Activated T-helper 1 cell treated with anti-CD3 and anti-CD28 coated beads, Interleukin-12 subunit alpha, Interleukin-12 subunit beta, Interleukin-2, Interleukin-4 antibody, amounts not matched to agents 30 ng/mL and 10 ng/mL and 1 ng/mL, durations not matched to agents 14 hours and 24 hours and 36 hours (primary cell): ENCODE measurements at places on chromosomes 1 and 21.
A peak's percentile ranks its signal among the peaks of the same experiment; 100 is the strongest.

DNA sequence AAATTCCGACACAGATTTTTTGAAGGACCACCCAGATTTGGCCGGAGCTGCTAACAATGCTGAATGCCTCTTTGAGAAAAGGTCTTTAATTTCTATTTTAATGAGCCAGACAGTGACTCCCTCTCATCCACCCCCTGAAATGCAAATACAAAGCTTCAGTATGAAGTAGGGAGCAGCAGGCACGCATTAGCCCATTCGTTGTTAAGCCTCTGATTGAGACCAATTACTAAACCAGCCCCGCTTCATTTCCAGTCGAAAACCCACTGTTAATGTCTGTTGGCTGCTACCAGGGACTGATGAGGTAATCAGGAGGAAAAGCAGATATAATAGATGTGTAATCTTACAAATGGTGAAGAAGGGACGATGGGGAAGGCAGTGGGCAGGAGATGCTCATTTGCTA lies 4.8 kb upstream of the C8A start:
- no peaks in the 10 kb centered on the region for H3K27me3 ChIP-seq
- no peaks in the 10 kb centered on the region for H3K4me1 ChIP-seq
- no peak overlapping the region for H3K27ac ChIP-seq
- no peak overlapping the region for H3K4me3 ChIP-seq

DNA sequence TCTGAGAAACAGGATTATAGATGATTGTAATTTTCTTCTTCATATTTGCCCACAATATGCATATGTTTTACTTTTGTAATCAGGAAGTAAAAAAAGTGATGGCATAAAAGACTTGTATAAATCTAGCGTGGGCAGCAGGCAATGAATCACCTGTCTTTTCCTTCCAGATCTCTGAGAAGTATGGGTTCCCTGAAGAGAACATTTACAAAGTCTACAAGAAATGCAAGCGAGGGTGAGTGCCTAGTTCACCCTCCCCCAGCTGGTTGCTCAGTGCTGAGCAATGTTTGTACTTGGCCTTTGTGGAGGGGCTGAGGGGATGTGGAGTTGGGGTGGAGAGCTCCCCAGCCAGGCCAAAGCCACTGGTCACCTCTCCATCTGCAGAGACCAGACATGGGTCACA lies 30.7 kb downstream of the GRHL3 start:
- H3K4me3 ChIP-seq = peak overlapping the region; percentile 61
- DNase-seq = no peak
- H3K36me3 ChIP-seq = no peaks in the 10 kb centered on the region
- H3K27ac ChIP-seq = peak overlapping the region; percentile 83

DNA sequence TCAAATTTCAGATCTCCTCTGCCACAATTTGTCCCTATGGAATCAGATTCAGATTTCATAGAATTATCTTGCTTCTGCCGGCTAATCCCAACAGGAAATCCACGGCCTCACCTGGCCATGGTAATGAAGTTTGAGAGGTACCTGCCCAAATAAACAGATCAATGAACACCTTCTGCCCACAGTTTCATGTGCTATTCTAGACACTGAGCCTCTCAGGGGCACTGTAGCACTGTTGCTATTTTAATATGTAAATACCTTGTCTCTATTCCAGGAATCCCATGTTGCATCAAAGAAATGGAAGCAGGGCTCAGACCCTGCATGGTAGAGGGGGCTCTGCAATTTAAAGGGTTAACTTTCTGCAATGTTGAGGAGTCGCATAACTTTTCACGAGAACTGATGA lies 593.1 kb downstream of the PTBP2 start:
- H3K4me3 ChIP-seq = no peak overlapping the region
- H3K27ac ChIP-seq = no peak overlapping the region
- H3K4me1 ChIP-seq = no peaks in the 10 kb centered on the region
- no peaks in the 10 kb centered on the region for H3K36me3 ChIP-seq
- H3K27me3 ChIP-seq = no peaks in the 10 kb centered on the region

DNA sequence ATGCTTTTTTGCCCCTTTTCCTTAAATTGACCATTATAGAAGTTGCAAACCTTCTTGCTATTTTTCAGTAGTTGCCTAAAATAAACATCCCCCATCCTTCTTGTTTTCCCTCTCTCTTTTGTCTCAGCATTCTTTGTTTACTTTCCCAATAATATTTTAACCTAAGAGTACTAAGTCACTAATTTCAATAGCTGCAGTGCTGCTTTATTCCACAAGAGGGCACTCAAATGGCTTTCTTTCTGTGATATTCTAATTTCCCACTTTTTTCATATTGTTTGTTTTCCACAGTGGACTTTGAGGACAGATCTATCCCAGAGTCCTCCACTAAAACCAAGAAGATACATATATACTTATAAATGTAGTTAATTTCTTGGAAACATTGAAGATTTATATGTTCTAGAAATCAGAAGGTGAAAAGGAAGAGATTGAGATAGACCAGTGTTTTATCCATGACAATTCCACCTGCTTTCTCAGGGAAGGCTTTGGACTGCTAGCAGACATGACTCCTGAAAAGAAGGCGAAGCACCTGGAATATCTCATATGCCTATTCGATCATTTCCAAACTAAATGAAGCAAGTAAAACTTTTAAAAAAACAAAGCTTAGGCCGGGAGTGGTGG lies 104.8 kb upstream of the GRIK1 start:
- no peak overlapping the region for H3K27ac ChIP-seq
- H3K27me3 ChIP-seq = no peaks in the 10 kb centered on the region
- no peak overlapping the region for H3K4me3 ChIP-seq
- DNase-seq = no peak

GRCh38 chr1:205248793-205249601 lies 21.3 kb downstream of the TMCC2 start:
- H3K4me3 ChIP-seq = no peak overlapping the region
- DNase-seq = no peak
- no peaks in the 10 kb centered on the region for H3K27me3 ChIP-seq

DNA sequence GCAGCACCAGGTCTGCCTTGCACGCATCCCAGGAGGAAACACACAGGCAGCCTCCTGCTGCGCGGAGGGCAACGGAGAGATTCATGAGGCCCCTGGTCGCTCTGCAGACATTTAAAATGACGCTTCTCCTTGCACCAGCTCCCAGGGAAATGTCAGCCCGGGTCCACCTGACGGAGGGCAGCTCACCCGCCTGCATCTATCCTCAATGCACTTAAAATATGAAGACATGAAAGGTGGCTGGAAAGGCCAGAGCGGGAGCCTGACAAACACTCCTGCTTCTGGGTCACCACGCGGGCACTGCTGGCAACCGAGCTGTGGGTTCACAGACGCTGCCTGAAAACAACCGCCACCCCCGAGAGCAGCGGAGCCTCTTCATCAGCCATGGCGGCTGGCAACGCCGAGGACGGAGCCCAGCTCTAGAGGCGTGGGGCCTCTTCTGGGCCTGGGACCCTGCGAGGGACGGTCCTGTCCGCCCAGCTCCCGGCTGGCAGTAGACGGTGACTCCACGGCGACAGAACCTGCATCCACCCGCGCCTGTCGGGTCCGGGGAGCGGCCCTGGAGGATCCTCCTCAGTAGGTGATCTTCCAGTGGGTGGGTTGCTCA lies 22.7 kb downstream of the POFUT2 start:
- peaks cover 19% of the 10 kb centered on the region for H3K4me1 ChIP-seq
- H3K27me3 ChIP-seq = no peaks in the 10 kb centered on the region
- no peak overlapping the region for H3K27ac ChIP-seq
- no peak overlapping the region for H3K4me3 ChIP-seq

DNA sequence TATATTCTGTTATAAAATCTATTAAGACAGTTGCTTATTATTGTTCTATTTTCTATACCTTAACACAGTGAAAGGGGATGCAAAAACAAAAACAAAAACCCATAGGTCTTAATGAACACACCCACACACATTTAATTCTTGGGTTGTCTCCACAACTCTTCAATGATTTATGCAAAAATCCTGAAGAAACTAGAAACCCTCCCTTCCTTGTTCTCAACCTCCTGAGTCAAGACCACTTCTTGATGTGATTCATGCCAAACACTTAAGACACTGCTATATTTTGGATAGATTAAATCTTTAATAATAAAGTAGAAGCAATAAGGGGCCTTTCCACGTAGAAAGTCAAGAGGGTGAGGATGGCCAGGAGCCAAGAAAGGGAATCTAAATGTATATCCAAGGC lies 23.4 kb downstream of the SCAF4 start:
- H3K36me3 ChIP-seq = peaks cover 6% of the 10 kb centered on the region
- no peak overlapping the region for H3K4me3 ChIP-seq
- no peak for DNase-seq

DNA sequence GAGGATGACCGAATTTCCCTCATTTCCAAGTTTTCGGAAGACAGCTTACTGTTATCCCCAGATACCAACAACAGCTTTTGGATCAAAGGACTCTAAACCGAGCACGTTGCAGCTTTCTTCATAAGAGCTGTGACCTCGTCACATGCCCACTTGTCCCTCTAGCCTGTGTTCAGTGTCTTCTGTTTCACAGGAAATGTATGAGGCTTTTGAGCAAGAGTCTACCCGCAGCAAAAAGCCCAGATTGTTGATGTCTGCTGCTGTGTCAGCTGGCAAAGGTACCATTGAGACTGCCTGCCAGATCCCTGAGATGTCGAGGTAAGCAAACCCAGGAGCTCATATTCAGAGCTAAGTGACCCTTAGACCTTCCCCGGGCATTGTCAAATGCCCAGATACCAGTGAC lies 24.1 kb downstream of the CHI3L2 start:
- H3K27ac ChIP-seq = no peak overlapping the region
- no peak overlapping the region for H3K4me3 ChIP-seq

DNA sequence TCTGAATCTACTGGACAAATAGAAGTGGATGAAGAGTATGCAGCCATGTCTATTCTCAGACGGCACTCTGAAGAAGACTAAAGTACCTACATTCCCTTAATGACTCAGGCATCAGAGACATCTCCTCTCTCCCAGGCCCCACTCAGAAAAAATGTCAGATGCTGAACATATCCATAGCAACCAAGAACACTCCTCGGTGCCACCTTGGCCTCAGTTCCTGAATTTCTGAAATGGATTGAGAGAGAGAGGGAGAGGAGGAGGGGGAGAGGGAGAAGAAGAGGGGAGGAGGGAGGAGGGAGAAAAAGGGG lies 16.0 kb upstream of the OVAAL start:
- peaks cover 9% of the 10 kb centered on the region for H3K27me3 ChIP-seq
- H3K36me3 ChIP-seq = no peaks in the 10 kb centered on the region
- no peak overlapping the region for H3K4me3 ChIP-seq
- H3K4me1 ChIP-seq = no peaks in the 10 kb centered on the region
- DNase-seq = no peak

GRCh38 chr1:204742676-204743251 lies 57.2 kb upstream of the LRRN2 start:
- H3K4me3 ChIP-seq = no peak overlapping the region
- DNase-seq = no peak
- no peaks in the 10 kb centered on the region for H3K4me1 ChIP-seq

DNA sequence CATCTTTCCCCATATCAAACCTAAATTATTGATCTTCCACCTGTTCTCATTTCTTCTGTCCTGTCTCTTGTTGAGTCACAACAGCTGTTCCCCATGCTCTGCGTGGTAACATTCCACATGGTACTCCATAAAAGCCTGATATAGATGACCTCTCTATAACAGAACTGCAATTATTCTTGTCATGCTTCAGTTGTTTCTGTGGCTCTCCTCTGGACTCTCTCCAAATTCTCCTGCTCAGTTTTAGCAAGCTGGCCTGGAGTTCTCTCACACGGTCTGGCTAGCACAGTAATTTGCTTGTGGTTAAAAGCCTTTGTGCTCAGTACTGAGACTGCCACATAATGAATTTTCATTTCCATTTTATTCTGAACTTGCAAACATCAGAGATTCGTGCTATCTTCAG lies 10.6 kb upstream of the LRRC39 start:
- no peak overlapping the region for H3K4me3 ChIP-seq
- H3K27me3 ChIP-seq = no peaks in the 10 kb centered on the region
- DNase-seq = no peak
- H3K36me3 ChIP-seq = peaks cover 8% of the 10 kb centered on the region
- no peaks in the 10 kb centered on the region for H3K4me1 ChIP-seq

GRCh38 chr1:184621260-184621659 lies 133.4 kb downstream of the EDEM3 start:
- no peaks in the 10 kb centered on the region for H3K27me3 ChIP-seq
- no peak overlapping the region for H3K27ac ChIP-seq
- DNase-seq = no peak
- H3K36me3 ChIP-seq = no peaks in the 10 kb centered on the region
- H3K4me3 ChIP-seq = no peak overlapping the region

GRCh38 chr1:205481629-205482151 lies 22.8 kb upstream of the CDK18 start:
- peaks cover 32% of the 10 kb centered on the region for H3K4me1 ChIP-seq
- peaks cover 38% of the 10 kb centered on the region for H3K27me3 ChIP-seq
- no peak for DNase-seq
- peak overlapping the region; percentile 10 for H3K4me3 ChIP-seq
- peak overlapping the region; percentile 37 for H3K27ac ChIP-seq

GRCh38 chr1:19495799-19496526 lies 10.6 kb upstream of the CAPZB start:
- H3K27me3 ChIP-seq = peaks cover 3% of the 10 kb centered on the region
- H3K4me1 ChIP-seq = peaks cover 29% of the 10 kb centered on the region
- H3K4me3 ChIP-seq = no peak overlapping the region
- H3K27ac ChIP-seq = peak overlapping the region; percentile 15

DNA sequence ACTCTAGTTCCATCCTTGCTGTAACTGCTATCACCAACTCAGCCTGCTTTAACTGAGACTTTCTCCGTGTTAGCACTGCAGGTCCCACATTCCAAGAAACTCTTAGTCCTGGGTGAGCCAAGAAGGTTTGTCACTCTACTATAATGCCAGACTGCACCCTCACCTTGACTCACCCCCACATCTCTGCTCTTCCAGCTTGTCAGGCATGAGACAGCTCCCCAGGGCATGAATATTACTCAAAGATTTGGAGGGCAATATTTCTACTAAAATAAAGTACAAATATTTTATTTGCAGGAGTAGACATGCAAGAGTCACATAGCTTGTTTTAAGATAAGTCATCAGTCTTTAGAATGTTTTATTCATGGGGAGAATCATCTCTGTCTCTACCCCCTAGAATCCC lies 110.2 kb downstream of the MATN1 start:
- peaks cover 2% of the 10 kb centered on the region for H3K27me3 ChIP-seq
- H3K27ac ChIP-seq = no peak overlapping the region
- peaks cover under 1% of the 10 kb centered on the region for H3K4me1 ChIP-seq

DNA sequence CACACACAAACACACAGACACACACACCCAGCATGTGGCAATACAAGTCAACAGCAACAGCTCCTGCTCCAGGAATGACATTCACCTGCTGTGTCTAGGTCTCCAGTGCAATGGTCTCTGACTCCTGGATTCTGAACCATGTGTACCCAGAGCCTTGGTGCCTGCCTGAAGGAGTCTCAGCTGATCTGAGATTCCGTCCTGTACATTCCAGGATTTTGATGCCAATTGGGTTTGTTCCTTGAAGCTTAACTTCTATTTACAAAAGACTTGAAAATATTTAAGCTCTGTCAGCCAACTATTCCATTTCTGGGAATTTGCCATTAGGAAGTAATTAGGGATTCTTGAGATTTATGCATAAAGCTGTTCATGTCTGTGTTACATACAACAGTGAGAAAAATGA lies 85.4 kb upstream of the LRRC8D start:
- H3K4me1 ChIP-seq = peaks cover 83% of the 10 kb centered on the region
- H3K36me3 ChIP-seq = peaks cover 35% of the 10 kb centered on the region
- H3K27ac ChIP-seq = no peak overlapping the region
- no peak for DNase-seq
